OCI-M1 (cell line): ENCODE measurements at places on chromosomes 4 and X.

- no peak for DNase-seq
Observed at GRCh38 chr4:95596676-95597075, 47.9 kb upstream of the UNC5C start.

DNA sequence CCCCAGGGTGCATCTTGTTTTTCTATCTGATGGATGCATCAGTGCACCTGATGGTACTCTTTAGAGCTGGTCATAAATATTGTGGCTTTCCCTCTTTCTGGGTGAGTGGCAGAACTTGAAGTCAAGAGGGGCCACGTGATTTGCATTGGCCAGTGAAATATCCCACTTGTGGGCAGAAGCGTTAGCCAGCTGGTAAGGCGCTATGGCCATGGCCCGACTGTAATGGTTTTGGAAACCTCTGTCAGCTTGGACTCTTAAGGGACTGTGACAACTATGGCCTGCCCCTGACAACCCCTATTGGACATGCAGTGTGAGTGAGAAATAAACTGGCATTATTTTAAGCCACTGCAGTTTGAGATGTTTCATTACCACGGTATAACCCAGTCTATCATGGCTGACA lies 72.8 kb downstream of the SEL1L3 start:
- no peak for DNase-seq

DNA sequence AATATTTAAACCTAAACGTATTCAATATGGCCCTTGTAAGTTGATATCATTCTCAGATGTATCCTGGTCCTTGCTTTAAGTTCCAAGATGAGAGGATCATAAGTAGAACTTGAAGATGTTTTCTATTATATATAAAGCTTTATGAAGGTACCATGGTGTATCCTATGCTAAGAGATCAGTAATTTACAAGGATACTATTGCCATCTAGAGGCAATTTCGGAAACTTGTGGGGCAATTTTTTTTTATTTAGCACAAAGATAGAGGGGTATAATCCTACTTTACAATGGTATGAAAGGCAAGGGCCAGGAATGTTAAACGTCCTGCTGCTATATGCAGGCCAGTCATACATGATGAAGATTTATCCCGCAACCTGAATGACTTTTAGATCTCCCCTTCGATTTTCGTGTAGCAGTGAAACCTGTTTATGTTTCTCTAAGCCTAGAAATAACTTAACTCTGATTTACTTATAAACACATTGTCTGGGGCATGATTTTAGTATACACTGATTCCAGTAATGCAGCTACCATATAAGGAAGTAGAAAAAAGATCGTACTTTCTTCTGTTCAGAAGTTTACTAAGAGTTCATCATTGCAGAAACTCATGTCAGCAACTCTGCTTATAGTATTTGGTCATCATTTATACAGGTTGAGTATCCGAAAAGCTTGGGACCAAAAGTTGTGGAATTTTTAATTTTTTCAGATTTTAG lies 2.6 kb downstream of the SLC25A31 start:
- DNase-seq, result peak; percentile 79

- peak; percentile 74 for DNase-seq
Observed at GRCh38 chrX:130165181-130165702, 399 bp downstream of the AIFM1 start.

GRCh38 chr4:84920617-84921016 lies 45.9 kb downstream of the WDFY3 start:
- peak; percentile 48 for DNase-seq

DNA sequence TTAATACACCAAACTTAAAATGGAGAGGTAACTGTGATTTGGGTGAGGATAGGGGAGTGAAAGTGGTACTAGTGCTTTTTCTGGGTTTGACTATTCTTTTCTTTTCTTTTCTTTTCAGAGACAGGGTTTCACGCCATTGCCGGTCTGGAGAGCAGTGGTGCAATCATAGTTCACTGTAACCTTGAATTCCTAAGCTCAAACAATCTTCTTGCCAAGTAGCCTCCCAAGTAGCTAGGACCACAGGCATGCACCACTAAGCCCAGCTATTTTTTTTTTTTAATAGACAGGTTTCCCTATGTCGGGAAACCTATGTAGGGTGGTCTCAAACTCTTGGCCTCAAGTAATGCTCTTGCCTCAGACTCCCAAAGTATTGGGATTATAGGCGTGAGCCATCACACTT lies 3.0 kb upstream of the ARMCX4 start:
- no peak for DNase-seq

DNA sequence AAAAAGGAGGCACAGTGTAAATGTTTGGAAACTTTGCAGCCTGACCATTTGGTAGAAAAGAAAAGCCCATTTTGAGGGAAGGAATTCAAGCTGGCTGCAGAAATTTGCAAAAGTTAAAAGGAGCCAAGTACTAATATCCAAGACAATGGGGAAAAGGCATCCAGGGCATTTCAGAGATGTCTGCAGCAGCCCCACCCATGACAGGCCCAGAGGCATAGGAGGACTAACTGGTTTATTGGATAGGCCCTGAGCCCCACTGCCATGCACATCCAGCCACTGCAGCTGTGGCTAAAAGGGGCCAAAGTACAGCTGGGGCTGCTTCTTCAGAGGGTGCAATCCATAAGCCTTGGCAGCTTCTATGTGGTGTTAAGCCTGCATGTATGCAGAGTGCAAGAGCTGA lies 104.9 kb downstream of the HS3ST1 start:
- no peak for DNase-seq

DNA sequence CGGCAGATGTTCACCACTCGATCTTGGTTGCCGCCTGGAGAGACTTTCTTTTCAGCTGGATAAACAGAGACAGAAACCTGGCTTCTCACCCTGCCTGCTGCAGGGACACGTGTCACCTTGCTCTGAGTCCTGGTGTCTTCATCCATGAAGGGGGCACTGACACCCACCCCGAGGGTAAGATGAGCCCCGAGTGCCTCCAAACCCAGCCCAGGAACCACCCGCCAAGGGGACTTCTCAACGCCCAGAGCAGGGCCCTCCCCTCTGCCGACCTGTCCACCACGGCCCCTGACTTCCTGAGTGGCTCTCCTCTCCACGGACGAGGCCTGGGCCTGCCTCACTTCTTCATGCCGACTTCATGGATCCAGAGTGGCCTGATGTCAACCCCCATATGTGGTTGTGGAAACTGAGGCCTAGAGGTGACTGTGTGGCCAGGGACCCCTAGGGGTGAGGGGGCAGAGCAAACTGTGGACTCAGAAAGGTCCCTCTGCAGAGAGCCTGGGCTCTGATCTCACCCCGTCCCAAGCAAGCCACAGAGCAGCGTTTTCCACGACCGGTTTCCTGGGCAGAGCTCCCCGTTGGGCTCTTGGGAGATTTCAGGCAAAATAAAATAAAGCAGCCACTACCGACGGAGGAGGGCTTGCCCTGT lies 5.1 kb downstream of the ADRA2C start:
- no peak for DNase-seq

DNA sequence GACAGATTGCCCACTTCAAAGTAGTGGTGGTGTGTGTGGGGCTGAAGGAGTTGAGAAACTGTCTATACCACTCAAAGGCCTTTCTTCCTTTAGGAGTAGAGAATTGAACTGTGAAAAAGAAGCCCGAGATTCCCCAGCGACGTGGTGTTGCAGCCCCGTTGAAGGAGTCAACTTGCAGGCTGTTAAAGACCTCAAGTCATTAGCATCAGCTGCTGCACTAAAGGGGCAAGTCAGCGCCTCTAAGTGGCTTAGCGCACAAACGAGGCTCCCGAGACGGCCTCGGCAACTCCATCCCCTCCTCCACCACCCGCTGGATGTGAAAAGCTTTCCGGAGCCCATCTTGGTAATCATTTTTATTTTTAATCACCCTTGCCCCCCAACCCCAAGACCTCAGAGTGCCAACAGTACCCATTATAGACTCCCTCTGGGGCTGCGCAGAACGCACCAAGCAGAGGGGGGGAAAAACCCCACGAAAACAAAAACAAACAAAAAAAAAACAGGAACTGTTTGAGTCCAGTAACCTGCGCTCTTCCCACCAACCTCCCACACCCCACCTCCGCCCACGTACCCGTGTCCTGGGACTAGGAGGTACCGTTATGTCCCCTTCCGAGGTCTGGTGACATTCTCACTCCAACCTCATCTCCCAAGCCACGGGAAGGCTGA lies 913 bp upstream of the PRDM8 start:
- DNase-seq, result no peak

DNA sequence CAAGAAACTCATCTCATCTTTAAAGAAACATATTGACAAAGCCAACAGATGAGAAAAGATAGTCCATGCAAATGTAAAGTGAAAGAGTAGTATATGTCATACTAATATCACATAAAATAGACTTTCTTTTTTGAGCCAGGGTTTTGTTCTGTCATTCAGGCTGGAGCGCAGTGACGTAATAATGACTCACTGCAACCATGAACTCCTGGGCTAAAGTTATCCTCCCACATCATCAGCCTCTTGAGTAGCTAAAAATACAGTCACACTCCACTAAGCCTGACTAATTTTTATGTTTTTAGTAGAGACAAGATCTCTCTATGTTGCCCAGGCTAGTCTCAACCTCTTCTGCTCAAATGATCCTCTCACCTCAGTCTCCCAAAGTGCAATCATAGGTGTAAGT lies 51.8 kb upstream of the TRAM1L1 start:
- peak; percentile 61 for DNase-seq

- no peak for DNase-seq
Observed at GRCh38 chr4:4461850-4462249, 74.9 kb downstream of the NSG1 start.

DNA sequence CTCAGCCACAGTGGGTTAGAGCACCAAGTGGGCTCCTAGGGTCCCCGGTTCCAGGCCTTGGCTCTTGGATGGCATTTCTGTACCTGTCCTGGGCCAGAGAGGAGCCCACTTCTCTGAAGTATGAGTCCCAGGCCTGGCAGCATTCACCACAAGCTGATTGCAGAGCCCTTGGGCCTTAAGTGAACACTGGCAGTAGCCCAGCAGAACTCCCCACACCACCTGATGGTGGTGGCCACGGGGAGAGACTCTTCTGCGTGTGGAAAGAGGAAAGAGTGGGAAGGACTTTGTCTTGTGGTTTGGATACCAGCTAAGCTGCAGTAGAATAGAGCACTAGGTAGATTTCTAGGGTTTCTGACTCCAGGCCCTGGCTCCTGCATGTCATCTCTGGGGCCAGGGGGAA lies 104.8 kb downstream of the DLG3 start:
- no peak for DNase-seq

DNA sequence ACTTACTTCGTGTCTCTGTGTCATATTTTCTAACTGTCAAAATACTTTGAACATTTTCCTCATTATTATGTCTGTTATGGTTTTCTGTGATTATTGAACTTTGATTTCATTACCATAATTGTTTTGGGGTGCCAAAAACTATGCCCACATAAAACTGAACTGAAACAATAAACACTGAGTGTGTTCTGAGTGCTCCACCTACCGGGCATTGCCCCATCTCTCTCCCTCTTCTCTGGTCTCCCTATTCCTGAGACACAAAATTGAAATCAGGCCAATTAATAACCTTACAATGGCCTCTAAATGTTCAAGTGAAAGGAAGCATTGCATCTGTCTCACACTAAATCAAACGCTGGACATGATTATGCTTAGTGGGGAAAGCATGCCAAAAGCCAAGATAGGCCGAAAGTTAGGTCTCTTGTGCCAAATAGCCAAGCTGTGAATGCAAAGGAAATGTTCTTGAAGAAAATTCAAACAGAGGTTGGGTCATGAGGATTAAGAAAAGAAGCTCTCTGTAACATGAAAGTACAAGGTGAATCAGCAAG lies 972.3 kb downstream of the PCDH7 start:
- no peak for DNase-seq

- DNase-seq, result peak; percentile 70
Observed at GRCh38 chrX:120769576-120770341, 105.9 kb downstream of the CT47B1 start.

GRCh38 chr4:57501720-57502119 lies 391.5 kb upstream of the IGFBP7 start:
- DNase-seq, result no peak

DNA sequence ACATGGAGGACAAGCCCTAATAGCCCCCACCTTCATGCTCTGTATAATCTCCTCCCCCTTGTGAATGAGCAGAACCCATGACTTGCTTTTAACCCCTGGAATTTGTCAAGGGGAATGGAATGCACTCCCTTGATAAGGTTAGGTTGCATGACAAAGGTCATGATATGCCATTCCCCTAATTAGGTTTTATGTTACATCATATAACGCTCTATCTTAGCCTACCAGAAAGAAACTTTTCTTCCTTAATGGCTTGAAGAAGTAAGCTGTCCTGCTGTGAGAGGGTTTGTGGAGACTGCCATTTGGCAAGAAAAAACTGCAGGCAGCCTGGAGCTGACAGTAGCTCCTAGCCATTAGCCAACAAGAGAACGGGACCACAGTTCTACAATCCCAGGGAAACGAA lies 399.8 kb upstream of the MAD2L1 start:
- peak; percentile 68 for DNase-seq

GRCh38 chr4:89765966-89766365 lies 71.0 kb downstream of the SNCA start:
- peak; percentile 26 for DNase-seq

DNA sequence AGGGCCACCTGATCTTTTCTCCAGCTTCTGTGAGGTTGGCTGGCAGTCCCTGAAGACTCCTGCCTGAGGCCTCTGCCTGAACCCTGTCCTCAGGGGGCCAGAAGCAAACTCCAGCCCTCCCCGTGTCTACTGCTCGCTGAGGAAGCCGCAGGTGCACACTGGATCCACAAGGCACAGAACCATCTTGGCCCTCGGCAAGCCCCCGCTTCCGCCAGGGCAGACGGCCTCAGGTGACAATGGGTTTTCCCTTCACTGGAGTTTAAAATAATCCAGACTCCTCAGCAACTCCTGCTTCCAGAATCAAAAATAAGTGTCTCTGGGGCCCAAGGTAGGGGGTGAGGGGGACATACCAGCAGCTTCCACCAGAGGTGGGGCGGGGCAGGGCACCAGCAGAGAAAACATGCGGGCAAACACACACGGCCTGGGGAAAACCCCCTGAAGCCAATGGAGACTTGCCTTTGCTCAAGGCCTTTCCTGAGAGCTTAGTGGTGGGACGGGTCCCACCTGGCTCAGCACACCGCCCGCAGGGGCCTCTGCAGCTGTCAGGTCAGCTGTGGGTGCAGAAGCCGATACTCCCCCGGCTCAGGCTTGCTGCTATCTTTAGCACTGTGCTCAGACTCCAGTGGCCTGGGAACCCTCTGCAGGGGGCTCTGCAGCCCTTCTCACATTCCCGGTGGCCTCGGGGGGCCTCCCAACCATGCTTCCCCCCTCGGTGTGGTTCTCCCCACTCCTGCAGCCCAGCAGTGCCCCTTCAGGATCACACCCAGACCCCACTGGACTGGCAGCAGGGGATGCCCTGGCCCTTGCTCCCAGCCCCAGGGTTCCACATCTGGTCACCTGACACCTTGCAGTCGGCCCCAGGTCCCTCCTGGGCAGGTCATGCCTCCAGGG lies 1.9 kb downstream of the MYL5 start:
- no peak for DNase-seq

- DNase-seq, result no peak
Observed at GRCh38 chrX:114924856-114925255, 92.6 kb downstream of the IL13RA2 start.

GRCh38 chr4:158133551-158133950 lies 39.3 kb downstream of the GASK1B start:
- no peak for DNase-seq

- peak; percentile 74 for DNase-seq
Observed at GRCh38 chr4:12399781-12400180, 971.1 kb upstream of the HS3ST1 start.
